ENCODE measurements at places on chromosomes 3 and 15.
A peak's percentile ranks its signal among the peaks of the same experiment; 100 is the strongest.

- no peak for DNase-seq
Measured at GRCh38 chr3:98968347-98968746, 66.9 kb upstream of the DCBLD2 start.

GRCh38 chr3:12308517-12308916 is 19.6 kb downstream of the PPARG start:
- DNase-seq, result no peak

- peak; percentile 85 for DNase-seq
Measured at GRCh38 chr3:52245322-52246263, at the start of gene PPM1M. Gene PPM1M (plus strand): TSS chr3:52245759. CDS start chr3:52245825, 66 bp downstream.

DNA sequence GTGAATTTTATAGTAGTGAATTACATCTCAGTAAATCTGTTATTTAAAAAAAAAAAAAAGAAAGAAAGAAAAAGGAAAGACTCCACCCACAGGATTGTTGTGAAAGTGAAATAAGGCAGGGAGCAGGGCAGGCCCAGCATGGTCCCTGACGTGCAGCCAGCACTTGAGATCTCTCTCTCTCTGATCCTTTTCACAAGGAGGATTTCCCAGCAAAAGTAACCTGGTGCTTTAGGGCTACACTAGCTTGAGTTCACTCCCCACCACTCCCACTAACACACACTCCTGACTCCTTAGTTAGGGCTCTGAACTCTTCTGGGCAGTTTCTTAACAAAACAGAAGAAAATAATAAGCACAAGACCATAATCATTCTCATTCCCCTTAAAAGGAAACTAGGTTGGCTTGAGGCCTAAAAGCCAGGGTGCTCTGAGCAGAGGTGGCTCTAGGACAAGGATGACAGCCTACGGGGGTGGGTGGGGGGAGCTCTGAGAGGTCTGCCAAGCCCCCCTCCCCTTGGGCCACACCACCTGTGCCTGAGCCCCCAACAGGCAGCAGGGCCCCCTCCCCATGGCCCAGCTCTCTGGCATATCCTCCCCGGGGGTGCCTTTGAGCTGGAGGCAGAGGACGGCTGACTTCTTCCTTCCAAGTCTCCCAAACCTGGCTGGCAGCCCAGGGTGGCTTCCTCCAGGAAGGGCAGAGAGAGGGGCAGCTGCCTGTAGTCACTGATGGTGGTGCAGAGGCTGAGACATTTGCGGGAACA is 856 bp downstream of the TMEM40 start:
- DNase-seq, result no peak

DNA sequence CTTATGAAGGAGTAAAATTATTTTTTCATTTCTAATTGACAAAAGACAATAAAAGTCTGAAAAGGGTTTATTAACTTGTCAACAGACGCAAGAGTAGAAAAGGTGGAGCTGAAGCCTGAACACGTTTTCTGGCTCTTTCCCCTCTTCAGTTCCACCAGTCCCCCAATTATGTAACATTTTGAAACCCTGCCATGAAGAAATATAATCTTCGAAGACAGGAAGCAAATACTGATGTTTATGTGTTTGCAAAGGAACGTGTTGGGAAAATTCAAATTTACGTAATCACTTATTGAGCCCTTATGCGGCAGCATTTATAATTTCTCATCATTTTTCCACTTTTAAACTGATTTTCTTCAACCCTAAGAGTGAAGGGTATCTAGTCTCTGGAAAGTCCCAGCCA is 767 bp downstream of the AP3S2 start:
- DNase-seq, result no peak

DNA sequence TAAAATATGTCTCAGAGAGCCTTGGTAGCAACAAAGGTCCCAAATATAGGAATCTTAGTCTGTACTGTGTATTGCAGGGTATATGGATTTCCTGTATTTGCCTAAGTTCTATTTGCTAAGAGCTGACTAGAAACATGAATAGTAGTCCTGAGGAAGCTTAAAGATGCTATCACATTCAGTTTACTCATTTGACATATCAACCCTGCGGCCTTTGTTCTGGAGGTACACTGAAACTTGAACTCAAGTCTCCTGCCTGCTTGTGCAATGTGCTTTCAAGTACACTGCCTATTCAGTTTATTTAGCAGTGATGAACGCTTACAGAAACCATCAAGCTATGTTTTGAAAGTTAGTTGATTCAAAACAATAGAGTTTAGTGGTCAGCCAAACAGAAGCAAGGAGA is 21.1 kb downstream of the IL1RAP start:
- DNase-seq, result no peak

- no peak for DNase-seq
Measured at GRCh38 chr3:197458906-197459470, 96.8 kb downstream of the BDH1 start.

- DNase-seq, result no peak
Measured at GRCh38 chr15:99140590-99140989, 35.7 kb downstream of the SYNM start.

DNA sequence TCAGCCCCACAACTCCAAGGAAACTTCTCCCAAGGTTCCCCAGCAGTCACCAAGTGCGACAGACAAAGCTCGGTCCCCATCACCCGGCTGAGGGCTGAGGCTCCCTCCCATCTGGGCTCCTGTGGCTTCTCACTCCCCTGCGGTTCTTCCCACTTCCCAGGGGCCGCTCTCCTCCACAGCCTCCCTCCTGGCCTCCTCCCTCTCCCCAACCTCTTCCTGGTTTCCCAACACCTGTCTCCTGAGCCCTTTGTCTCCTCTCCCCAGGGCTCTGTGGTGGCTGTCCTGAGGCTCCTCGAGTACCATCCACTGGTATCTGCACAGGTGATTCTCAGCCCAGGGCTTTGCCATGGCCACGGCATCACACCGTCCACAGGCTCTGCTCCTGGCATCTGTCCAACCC is 113.2 kb upstream of the NSMCE3 start:
- DNase-seq, result no peak
